GM06990 (cell line): ENCODE measurements at places on chromosomes 3 and 15.

- DNase-seq, result no peak
These were observed 52.4 kb downstream of the SCN10A start for GRCh38 chr3:38763569-38763968.

- no peak for DNase-seq
These were observed 484.4 kb upstream of the TPRG1 start for GRCh38 chr3:188687389-188687788.

- no peak for DNase-seq
These were observed 82.2 kb upstream of the CTDSPL start for GRCh38 chr3:37779289-37780152.

GRCh38 chr3:57097536-57097935 lies 37.1 kb downstream of the SPATA12 start:
- no peak for DNase-seq

GRCh38 chr3:177924261-177924660 lies 612.0 kb upstream of the KCNMB2 start:
- no peak for DNase-seq

DNA sequence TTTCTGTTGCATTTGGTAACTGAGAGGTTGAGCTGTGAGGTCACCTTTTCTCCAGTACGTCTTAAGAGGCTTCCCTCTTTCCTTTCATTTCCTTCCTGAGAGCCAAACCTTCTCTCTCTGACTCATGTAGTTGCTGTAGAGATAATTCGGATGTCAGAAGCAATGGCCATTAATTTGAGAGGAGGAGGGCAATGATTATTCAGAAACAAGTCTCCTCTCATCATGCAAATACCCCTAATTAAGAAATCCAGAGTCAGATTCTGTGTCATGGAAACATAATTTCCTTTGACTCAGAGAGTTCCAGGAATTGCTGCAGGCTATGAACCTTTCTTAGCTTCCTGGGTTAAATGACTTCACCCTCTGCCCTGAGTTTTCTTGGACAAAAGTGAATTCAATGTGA lies 59.0 kb upstream of the GSK3B start:
- no peak for DNase-seq

GRCh38 chr3:182276512-182276911 lies 516.8 kb upstream of the ATP11B start:
- DNase-seq, result no peak

DNA sequence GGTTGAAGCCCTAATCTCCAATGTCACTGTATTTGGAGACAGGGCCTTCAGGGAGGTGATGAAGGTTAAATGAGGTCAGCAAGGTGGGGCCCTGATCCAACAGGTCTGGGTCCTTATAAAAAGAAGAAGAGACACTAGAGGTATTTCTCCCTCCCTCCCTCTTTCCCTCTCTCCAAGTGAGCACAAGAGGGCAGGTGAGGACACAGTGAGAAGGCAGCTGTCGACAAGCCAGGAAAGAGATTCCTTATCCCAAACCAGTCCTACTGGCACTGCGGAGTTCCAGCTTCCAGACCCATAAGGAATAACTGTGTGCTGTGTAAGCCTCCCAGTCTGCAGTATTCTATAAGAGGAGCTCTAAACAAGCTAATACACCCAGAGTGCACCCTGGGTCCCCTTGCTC lies 134.7 kb downstream of the ADAMTS17 start:
- no peak for DNase-seq

DNA sequence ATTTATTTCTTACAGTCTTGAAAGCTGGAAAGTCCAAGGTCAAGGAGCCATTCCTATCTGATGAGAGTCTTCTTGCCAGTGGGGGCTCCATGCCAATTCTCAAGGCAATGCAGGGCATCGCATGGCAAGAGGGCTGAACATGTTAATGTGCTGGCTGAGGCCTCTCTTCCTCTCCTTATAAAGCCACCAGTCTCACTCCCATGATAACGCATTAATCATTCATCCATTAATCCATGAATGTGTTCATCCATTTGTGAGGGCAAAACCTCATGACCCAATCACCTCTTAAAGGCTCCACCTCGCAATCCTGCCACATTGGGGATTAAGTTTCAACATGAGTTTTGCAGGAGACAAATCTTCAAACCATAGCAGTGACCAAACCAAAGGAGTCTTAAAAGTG lies 118.3 kb downstream of the PROS1 start:
- DNase-seq, result no peak

DNA sequence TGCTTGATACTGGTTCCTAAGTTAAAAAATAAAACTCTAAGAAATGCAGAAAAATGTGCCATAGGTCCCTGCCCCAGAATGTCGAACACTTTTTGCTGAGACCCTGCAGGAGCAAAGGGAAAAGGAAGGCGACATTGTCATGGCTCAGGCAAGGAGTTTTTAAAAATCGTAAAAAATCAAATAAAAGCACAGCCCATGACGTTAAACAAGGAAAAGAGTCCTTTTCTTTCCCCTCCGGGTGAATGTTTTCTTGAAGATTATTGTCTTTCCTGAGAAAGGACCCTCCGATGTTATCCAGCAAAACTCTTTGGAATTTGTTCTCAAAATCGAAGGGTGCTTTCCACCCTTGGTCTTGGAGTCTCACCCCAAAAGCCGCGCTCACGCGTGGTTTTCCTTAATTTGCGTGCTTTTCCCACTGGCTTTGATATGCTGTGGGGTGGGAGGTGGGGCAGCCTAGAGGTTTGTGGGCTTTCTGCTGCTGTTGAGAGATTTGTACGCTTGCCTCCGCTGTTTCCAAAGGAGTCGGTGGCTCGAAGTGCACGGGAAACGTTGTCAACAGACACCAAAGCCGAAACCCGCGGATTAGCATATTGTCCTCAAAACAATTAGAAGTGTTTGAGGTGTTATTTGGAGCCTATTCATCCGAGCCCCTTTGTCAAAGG lies 2.9 kb downstream of the SOX14 start:
- no peak for DNase-seq

- DNase-seq, result no peak
These were observed 70.9 kb upstream of the ST8SIA2 start for GRCh38 chr15:92322566-92323355.

- no peak for DNase-seq
These were observed 127.8 kb downstream of the ABI3BP start for GRCh38 chr3:100865442-100865841.

DNA sequence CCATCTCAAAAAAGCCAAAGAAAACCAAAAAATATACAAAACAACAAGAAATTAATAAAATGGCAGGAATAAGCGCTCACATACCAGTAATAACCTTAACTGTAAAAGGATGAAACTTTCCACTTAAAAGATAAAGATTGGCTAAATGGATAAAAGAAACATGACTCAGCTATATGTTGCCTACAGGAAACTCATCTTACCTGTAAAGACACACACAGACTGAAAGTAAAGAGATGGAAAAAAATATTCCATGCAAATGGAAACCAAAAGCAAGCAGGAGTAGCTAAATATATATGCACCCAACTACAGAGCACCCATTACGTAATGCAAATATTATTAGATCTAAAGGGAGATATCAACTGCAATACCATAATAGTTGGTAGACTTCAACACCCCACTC lies 49.7 kb downstream of the ADAM10 start:
- no peak for DNase-seq

DNA sequence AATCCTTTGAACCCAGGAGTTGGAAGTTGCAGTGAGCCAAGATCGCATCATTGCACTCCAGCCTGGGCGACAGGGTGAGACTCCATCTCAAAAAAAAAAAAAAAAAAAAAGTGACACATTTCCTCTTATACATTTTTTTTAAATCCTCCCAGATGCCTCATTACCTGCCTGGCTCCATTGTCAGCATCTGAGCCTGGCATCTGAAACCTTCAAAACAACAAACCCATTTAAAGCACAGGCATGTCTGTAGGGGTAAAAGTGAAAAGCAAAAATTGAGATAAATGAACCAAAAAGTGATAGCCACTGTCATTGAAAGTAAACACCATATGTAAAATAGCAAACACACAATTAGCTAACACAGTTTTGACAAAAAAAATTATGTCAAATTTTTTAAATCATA lies 38.6 kb downstream of the OSBPL10 start:
- DNase-seq, result no peak

DNA sequence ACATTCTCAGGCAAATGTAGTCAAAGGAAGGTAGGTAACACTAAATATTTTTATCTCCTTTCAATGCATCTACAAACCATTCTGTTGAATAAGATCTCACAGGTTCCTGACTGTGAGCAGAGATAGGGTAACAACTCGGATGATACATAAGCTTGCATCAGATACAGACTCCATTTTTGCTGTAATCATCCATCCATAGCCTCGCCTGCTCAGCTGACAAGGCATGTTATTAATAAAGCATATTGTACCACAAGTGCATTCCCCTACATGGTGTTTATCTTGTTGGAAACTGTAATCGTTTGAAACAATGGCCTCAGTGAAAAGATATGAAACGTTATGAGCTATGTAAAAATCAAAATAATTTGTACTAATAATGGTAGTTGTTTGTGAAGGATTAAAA lies 35.4 kb upstream of the TCF12 start:
- DNase-seq, result no peak
